ENCODE measurements at places on chromosomes 4 and X.

DNA sequence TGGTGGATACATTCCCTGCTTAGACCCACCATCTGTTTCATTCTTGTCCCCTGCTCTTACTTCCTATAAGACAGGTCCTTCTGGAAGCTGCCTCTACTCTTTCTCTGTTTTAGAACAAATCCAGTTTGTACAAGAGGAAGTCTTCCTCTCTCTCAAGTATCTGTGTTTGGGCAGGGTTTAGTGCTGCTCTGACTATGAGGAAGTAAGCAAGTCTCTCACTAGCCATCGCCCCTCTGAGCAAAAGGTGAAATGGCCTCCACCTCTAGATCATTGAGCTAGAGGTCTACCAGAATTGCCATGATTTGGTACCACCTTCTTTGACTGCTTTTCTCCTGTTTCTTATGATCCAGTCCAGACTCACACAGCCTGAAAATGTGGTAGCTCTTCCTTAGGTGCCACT is 8.4 kb downstream of the BTK start:
- no peak for DNase-seq

DNA sequence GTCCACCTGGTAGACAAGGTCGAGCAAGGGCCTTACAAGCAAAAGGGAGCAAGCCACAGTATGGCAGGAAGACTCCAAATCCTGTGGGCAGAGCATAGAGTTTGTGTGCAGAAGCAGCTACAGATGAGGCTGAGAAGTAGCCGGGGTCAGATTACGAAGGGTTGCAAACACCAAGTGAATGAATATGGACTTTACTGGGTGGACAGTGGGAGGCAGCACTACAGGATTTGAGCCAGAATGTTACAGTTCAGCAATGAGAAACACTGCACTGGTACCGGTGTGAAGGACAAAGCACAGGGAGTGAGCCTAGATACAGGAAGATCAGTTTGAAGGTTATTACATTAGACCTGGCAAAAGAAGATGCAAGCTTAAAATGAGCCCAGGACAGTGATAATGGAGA is 46.1 kb upstream of the HOPX start:
- no peak for DNase-seq

- no peak for DNase-seq
These were observed 172.5 kb downstream of the ANK2 start for GRCh38 chr4:113221990-113222389.

- DNase-seq = no peak
These were observed 115.2 kb downstream of the DDIT4L start for GRCh38 chr4:100075056-100075455.

GRCh38 chrX:44157858-44158257 is 184.7 kb upstream of the NDP start:
- no peak for DNase-seq

GRCh38 chrX:120753413-120754251 is 122.0 kb downstream of the CT47B1 start:
- DNase-seq = no peak

GRCh38 chrX:24002167-24002566 is 24.8 kb downstream of the KLHL15 start:
- DNase-seq = no peak

- DNase-seq = no peak
These were observed 293.5 kb upstream of the FAT1 start for GRCh38 chr4:187017147-187017546.

DNA sequence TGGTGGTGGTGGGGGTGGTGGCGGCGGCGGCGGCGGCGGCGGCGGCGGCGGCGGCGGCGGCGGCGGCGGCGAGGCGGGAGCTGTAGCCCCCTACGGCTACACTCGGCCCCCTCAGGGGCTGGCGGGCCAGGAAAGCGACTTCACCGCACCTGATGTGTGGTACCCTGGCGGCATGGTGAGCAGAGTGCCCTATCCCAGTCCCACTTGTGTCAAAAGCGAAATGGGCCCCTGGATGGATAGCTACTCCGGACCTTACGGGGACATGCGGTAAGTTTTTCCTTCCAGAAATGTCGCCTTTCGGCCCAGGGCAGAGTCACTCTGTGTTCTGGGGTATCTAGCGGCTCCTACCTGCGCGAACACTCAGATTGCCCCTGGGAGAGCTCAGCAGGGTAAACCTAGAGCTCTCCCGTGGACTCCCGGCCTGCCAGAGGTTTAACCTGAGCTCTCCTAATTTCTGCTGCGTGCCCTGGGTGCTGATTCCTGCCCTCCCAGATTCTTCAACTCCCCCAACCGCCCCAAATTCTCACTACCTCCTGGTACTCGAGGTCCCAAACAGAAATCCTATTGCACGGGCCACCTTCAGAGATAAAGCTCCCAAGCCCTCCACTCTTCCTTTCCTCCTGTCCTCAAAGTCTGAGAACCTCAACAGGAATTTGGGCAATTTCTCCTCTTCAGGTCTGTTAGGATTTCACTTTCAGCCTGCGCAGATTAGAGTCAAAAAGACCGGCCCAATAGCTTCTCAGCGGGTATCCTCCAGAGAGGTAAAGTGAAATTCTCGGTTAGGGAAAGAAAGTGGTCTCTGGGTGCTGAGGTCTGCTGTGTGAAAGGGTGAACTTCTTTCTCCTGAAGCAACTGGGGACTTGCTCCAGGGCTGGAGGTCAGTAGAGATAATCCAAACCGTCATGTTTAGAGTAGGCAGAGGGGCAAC is 2.9 kb downstream of the AR start:
- no peak for DNase-seq

DNA sequence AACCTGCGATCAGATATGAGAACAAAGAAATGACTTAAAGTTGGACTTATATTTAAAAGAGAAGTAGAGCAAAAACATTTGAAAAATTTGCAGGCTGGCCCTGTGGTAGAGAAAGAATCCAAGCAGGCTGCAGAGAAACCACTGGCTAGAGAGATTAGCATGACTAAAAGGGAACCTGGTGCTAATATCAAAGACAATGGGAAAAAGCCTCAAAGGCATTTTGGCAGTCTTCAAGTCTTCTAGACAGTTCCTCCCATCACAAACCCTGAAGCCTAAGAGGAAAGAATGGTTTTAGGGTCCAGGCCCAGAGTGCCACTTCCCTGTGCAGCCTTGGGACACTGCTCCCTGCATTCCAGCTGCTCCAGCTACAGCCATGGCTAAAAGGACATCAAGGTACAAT is 33.4 kb downstream of the KCTD8 start:
- DNase-seq = no peak

- no peak for DNase-seq
These were observed 119.3 kb downstream of the LDB2 start for GRCh38 chr4:16779028-16779675.

- DNase-seq = no peak
These were observed 144.4 kb downstream of the GLRA2 start for GRCh38 chrX:14673764-14674163.

- no peak for DNase-seq
These were observed 25.2 kb upstream of the FGFR3 start for GRCh38 chr4:1767770-1768366.

DNA sequence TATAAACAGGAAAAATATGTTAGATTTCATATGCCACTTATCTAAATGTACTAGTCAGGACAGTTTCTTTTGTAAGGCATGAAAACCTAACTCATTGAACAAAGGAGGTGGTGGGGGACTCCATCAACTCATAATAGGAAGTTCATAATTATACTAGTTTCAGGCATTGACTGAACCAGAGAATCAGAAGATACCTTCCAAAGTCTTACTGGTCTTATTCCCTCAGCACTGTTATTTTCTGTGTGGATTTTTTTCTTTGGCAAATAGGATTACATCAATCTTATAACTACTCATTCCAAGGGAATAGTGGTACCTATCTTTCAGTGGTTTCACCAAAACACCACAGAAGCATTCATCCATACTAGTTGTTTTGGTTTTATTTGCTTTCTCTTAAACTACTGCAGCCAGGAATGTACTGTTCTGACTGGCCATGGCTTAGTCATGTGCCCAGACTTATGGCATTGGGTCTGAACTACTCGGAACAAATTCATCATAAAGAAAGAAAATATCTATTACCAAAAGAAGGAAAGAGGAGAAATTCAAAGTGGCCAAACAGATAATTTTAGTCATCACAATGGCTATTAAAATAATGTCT is 273.9 kb downstream of the ARAP2 start:
- DNase-seq = no peak

DNA sequence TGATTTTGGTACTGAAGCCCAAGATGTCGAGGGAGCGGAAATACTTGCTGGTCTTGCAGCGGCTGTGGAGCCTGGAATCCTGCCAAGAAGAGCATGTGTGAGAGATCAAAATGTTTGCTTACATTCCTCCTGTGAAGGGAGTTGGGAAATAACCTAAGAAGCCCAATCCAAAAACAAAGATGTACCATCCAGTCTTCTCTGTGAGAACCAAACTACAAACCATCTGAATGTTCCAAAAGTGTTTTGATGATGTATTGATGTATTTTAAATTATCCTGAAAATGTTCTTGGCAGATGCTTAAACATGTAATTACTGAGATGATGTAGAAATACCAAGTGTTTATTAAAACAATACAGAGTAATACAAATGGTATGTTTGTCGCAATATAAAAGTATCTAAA is 10.1 kb upstream of the ADH1A start:
- DNase-seq = no peak

DNA sequence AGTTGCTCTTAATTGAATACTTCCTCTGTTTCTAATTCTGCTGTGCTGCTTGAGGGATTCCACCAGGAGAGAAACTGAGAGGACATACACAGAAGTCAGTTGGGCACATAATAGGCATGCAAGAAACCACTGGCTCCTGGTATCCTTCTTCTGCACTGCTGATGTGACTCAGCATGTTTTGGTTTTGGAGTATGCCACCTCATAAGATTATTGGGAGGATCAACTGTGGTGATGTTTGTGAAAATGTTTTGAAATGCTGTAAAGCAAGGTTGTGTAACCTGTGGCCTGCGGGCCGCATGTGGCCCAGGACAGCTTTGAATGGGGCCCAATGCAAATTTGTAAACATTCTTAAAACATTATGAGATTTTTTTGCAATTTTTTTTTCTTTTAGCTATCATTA is 119.6 kb downstream of the GATB start:
- DNase-seq = no peak

DNA sequence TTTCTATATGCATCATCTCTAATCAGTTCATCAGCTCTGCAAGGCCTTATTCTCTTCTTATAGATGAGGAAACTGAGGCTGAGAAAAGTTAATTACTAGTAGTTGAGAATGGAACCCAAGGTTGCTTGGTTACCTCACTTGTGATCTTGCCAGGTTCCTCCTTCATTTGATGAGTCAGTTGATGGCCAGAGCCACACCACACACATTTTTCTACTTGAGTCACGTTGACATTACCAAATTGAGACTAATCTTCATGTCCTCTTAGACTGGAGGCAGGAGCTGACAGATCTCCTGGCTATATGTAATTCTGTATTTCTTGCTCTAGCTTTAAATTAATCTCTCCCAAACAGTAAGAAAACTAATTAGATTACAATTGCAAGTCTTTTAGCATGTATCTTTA is 428.4 kb downstream of the AFF2 start:
- no peak for DNase-seq

DNA sequence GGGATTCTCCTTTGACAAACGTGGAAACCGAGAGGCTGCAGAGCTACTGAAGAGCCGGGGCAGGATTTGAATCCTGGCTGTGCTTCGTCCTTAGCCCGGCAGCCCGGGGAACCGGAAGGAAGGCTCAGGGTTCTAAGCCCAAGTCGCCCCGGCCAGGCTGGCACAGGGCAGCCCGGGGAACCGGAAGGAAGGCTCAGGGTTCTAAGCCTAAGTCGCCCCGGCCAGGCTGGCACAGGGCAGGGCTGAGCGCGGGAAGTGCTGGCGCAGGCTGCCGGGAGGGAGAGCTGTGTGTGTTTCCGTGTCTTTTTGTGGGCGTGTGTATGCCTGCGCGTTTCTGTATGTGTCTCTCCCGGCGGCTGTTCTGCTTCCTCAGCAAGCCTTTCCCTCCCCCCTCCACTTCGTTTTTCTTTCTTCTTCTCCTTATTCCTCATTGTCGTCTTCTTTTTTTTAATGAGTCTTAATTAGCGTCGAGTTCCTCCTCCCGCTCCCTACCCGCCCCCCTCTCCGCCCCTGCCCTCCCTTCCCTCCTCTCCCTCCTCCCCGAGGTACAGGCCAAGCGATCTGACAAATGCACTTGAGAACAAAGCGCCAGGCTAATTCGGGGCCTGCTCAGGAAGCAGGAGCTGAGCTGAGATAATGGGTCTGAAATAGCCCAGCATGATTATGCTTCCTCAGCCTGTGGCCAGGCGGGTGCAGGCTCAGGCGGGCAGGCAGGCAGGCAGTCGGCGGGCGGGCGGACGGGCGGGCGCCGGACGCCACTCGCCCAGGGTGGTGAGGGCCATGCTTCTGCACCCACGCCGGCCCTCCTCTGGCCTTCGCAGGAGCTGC is 65.9 kb downstream of the EFNB1 start:
- no peak for DNase-seq

DNA sequence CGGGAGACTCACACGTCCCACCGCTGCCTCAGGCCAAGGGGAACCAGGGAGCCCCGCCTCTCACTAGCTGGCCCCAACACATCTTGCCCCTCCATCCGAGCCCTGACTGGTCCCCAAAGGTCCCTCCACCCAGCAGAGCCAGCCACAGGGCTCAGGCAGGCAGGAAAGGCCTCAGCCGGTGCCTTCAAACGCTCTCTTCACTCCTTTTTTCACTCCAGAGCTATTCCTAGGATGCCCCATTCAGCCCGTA is 1.5 kb upstream of the ARHGAP4 start:
- DNase-seq = no peak

GRCh38 chr4:187962926-187963325 is 32.6 kb upstream of the ZFP42 start:
- no peak for DNase-seq

DNA sequence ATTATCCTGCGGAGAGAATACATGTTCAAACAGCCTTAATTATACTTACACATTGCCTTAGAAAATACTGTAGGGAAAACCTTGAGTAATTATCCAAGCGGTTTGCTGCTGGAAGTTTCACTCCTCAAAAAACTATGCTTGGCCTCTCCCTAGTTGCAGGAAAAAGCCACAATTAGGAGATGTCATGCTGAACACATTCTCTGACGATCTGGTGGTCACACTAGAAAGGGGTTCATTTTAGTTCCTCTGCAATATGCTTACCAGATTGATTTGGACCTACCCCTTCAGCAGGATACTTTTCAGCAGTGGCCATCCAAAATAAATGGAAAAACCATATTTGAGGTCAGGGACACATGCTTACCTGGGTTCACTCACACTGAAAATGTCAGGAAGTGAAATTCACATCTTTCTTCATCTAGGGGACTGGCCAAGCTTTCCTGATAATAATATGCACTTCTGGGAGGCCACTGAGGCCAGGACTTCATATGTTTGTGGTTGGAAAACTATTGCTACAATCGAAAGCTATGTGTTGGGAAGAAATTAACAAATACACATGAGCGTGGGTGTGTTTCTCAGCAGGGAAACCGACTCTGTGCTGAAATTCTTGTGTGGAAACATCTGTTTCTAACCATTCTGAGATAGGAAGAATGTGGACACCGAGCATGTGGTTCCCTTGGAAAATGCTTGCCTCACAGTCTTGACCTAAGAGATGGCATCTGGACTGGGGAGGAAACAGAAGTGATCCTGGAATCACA is 68.8 kb downstream of the ATXN3L start:
- DNase-seq = no peak

- DNase-seq = no peak
These were observed 7.6 kb downstream of the G6PD start for GRCh38 chrX:154539077-154539476.

GRCh38 chr4:34170946-34171345 is 2073.4 kb downstream of the ARAP2 start:
- DNase-seq = no peak

- DNase-seq = no peak
These were observed 70.2 kb upstream of the PLS3 start for GRCh38 chrX:115490814-115491213.

GRCh38 chr4:88752754-88753153 is 55.1 kb upstream of the NAP1L5 start:
- no peak for DNase-seq

Data from stimulated activated CD8-positive, alpha-beta memory T cell treated with anti-CD3 and anti-CD28 coated beads, Interleukin-7, amount 100 ng/mL, for 24 hours (primary cell).